ENCODE measurements at places on chromosomes 4 and X.
A peak's percentile ranks its signal among the peaks of the same experiment; 100 is the strongest.

GRCh38 chr4:123524958-123525628, 128.5 kb downstream of the SPRY1 start:
- DNase-seq, result no peak

- no peak for DNase-seq
These were observed 270.3 kb upstream of the CTSO start for GRCh38 chr4:156223985-156224384.

DNA sequence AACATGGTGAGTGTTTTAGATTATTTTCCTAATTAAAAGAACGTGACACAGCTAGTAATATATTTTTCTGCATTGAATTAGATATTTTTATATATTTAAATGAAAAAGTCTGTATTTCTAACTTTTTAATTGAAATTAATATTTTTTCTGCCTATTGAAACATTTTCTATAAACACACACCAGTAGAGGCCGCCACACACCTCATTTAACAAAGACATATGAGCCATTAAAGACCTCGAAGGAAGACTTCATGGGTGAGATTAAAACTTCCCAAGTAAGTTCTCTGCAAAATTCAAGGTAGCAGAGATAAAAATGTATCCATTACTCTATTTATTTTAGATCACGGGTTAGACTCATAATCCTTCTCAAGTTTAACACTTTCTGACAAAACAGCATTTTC, 8.3 kb downstream of the SLITRK2 start:
- DNase-seq, result no peak

GRCh38 chr4:72383439-72383838, 185.6 kb downstream of the ADAMTS3 start:
- no peak for DNase-seq

DNA sequence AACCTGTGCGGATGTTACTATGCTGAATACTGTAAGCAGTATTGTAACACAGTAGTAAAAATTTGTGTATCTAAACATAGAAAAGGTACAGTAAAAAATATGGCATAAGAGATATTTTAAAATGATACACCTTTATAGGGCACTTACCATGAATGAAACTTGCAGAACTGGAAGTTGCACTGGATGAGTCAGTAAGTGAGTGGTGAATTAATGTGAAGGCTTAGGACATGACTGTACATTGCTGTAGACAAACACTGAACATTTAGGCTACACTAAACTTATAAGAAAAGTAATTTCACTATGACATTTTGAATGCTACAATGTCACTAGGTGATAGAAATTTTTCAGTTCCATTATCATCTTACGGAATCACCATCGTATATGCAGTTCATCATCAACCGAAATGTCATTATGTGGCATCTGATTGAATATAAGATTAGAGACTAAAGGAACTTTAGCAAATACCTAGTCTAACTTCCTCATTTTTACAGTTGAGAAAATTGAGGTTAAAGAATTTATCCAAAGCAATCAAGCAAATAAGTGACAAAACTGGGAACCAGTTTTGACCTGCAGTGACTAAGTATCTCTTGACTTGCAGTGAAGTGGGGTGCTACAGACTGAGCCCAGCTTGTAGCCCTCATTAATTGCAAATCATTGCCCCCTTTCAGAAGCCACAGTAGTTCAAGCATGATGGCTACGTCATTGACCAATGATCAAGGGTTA, 55.3 kb downstream of the EGF start:
- DNase-seq, result no peak

DNA sequence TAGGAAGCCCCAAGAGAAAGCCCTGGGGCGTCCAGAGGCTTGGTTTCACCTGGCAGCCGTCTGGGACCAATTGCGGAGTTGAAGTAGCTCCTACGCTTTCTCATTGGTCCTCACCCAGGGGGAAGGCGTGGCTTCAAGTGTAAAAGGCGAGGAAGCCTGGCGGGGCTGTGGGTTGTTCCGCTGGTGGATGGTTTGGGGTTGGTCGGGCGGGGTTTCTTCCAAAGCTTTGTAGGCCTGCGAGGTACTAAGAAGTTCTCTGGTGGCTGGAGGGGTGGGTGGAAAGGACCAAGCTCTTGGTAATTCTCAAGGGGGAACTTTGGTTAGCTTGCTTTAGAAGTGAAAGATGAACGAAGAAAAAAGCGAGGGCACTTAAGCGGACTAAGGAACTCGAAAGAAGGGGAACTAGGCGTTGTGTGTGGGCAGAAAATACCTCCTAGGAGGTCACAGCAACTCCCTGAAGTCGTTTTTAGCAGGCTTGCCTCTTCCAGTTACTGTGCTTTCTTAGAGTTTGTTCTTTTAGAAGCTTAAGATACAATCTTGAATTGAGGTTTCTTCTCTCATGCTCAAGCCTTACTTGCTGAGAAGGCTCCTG, 36.6 kb downstream of the CCNG2 start:
- peak; percentile 83 for DNase-seq

DNA sequence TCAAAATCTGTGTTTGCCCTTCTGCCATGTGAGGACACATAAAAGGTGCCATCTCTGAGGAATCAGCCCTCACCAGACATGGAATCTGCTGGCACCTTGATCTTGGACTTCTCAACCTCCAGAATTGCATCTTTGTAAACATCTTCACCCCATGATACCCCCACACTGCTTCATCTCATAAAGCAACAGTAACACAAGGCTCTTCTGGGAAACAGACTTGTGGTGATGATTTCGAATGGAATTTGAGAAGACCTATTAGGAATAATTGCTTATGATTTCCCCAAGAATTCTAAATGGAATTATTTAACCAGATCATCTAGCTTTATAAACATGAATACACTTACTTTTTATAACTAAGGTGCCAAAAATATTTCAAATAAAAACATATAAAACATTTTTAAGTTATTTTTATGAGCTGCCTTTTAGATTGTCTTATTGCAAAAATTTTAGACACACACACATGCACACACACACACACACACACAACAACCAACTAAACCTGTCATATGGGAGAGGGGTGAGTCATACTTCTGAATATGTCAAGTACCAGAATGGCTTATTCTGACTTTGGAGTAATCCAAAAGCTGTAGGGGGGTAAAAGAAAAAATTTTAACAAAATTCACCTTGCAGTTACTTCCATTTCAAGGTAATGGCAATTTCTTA, 82.0 kb downstream of the USP46 start:
- DNase-seq, result no peak

GRCh38 chr4:13162886-13163285, 321.3 kb downstream of the RAB28 start:
- no peak for DNase-seq

GRCh38 chr4:56375458-56375857, 11.8 kb downstream of the AASDH start:
- DNase-seq, result no peak

- DNase-seq, result no peak
These were observed 63.2 kb downstream of the ADRA2C start for GRCh38 chr4:3829211-3829955.

GRCh38 chr4:6658597-6659075, 18.2 kb downstream of the MRFAP1 start:
- no peak for DNase-seq

DNA sequence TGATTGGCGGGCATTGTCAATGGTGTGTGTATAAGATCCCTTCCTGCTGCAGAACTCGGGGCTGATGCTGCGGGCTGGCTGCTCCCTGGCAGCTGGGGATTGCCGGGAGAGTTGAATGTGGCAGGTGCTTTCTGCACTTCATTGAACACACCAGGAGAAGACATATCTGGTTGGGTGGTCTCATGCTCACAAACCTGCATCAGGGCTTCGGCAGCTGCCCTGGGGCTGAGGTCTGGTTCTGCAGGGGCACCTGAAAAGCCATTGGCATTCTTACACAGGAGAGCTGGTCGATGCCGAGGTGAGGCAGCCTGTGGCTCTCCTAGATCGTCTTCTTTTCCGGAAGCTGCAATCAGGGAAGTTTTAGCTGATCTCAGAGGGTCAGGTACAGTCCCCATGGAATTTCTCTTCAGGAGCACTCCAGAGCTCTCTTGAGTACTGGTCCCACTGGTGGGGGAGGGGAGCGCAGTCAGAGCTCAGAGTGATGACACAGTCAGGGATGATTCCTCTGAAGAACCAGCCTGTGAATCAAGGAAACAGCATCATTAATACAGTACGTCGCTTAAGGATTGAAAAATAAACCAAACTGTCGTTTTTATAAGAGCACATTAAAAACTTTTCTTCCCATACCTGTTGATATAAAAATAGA, 57.8 kb downstream of the GPRIN3 start:
- no peak for DNase-seq

- DNase-seq, result no peak
These were observed 406.7 kb upstream of the ACTRT1 start for GRCh38 chrX:128458888-128459287.

GRCh38 chr4:156677131-156677531, 294.5 kb downstream of the PDGFC start:
- no peak for DNase-seq

DNA sequence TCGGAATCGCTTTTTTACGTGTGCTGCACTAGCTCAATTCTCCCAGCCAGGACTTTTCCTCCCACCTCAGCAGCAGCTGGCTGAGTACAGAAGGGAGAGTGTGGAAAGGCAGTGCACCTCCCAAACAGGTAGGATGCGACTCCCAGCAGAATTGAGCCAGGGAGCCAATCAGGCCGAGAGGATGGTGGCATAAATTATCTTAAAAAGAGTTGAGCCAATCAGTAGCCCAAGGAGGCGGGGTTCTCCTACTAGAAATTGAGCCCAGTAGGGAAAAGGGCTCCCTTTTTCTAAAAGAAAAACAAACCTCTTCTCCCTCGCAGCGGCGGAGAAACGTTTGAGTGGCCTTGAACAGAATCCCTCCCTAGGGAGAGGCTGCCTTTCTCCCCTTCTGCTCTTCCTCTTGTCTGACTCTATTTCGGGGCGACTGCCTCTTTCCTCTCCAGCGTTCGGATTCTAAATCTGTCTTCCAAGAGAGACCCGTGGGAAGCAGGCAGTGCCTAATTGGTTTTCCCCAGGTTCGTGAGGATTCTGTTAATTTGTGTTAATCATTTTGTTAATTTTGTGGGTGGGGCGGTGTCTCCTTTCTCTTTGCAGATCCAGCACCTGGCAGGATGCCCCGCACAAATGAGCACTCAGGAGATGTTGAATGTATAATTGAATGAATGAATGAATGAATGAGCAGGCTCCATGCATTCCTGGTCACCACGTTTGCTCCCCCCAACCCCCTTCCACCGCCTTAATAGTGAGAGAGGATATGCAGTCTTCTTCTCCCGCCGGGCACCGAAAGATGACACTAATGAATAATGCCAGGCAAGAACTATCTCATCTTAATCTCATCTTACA, at the start of gene GABRG1:
Gene GABRG1 (minus strand): TSS at position 142 of the 843 bp plus-strand sequence. CDS start 141 bp downstream, at position 1.
- no peak for DNase-seq

DNA sequence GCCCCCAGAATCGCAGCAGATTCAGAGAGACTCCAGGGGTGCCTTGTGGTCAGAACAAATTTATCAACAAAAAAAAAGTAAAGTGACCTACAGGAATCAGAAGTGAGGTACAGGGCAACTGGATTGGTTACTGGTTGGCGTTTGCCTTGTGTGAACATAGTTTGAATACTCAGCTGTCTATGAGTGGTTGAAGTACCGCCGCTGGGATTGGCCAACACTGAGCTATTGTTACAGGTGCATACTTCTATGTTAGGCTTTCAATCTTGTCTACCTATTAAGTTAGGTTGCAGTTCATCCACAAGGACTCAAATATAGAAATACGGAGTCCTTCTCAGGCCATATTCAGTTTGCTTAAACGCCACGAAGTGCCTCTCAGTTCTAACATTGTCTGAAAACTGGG, 993.5 kb upstream of the PRKX start:
- no peak for DNase-seq

GRCh38 chrX:4175221-4175620, 461.8 kb upstream of the PRKX start:
- no peak for DNase-seq

DNA sequence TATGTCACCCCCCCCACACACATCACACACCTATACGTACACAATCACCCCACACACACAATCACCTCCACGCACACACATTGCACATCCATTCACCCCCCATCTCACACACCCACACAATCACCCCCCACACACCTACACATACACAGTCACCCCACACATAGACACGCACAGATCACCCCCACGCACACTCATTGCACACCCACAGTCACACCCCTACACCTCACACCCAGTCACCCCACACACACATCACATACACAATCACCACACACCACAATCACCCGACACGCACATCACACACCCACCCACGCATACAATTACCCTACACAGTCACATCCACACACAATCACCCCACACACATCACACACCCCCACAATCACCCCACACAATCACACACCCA, 15.9 kb upstream of the TADA2B start:
- DNase-seq, result no peak

DNA sequence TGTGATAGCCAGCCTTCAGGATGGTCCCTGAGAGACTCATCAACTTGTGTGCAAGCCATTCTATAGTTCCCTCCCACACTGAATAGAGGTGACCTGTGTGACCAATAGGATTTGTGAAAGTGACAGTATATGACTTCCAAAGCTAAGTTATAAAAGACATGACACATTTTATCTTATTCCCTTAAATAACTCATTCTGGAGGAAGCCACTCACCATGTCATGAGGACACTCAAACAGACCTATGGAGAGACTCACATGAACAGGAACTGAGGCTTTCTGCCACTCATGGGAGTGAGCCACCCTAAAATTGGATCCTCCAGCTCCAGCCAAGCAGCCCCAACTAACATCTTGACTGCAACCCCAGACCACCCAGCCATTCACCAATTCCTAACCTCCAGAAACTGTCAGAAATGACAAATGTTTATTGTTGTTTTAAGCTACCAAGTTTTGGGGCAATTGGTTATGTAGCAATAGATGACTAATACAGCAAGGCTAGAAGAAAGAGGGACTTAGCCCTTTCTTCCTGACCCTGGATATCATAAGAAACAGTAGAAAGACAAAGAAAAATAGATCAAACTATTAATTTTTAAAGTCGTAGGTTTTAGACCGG, 9.0 kb upstream of the CHIC2 start:
- no peak for DNase-seq

DNA sequence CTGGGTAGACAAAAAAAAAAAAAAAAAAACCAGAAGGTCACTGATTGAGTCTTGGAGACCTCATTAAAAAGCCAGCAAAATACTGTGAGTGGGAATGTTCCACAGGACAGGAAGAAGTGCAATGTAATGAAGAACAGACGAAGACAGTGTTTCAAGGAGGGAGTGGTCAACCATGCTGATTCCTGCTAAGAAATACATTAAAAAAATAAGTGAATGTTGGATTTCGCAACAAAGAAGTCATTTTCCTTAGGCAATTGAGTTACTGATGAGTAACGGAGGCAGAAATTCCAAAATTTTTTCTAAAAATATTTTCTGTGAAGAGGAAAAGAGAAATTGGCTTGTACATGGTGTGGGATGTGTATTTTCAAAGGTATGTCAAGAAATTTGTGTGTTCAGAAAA, 94.3 kb upstream of the FAM47B start:
- DNase-seq, result no peak

- no peak for DNase-seq
These were observed 46.9 kb downstream of the ACOX3 start for GRCh38 chr4:8393593-8394038.

GRCh38 chrX:1534301-1535168, 2.5 kb downstream of the P2RY8 start:
- DNase-seq, result no peak

GRCh38 chr4:4857001-4857808, 2.3 kb upstream of the MSX1 start:
- DNase-seq, result no peak

GRCh38 chr4:117664706-117665444, 369.4 kb upstream of the NDST3 start:
- DNase-seq, result no peak

- no peak for DNase-seq
These were observed 161.0 kb upstream of the RASGEF1B start for GRCh38 chr4:81632581-81633299.

- no peak for DNase-seq
These were observed 16.8 kb downstream of the UGT8 start for GRCh38 chr4:114615435-114615834.
